ENCODE measurements at places on chromosomes 4 and X.

DNA sequence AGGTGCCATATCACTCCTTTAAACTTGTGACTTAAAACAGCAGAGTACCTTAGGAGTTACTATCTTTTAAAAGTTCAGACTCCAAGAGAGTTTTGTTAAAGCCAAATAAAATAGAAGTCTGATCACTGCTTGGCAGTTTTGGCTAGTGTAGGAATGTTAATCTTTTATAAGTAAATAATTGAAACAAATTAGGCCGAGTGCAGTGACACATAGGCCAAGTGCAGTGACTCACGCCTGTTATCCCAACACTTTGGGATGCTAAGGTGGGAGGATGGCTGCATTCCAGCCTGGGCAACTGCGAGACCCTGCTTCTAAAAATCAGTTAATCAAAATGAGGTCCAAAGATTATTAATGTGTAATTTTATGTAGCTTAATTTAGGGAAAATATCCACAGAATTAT lies 37.2 kb downstream of the WDR44 start:
- DNase-seq = no peak

DNA sequence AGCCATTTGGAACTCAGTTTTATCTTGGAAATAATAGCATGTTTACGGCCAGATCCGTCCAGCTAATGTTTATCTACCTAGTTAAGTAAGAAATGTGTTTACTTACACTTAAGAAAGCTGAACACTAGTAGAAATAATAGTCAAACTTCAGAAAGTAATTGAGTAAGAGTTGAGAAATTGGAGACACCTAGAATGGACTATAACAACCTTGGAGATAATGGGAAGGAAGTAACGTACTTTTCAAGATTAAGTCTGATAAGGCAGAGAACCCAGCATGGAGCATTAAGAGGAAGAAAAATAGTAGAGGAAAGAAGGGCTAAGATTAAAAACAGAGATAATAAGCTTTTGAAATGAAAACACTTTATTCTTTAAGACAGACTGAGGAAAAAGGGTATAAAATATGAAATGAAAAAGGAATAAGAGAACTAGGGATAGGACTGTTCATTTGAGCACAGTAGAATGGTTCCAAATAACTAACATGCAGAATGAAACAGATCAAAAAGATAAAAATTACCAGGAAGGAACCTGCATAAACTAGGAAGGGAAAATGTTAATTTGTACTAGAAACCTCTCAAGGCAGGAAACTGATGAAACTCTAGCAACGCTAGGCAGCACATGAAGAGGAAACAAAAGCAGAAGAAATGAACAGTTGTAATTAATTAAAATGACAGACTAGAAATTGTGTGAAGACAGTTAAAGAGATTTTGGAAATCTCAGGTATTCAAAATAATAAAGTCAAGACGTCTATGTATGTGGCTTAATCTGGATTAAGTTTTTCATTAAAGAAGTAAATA lies 71.7 kb downstream of the FBXW7 start:
- DNase-seq = no peak

DNA sequence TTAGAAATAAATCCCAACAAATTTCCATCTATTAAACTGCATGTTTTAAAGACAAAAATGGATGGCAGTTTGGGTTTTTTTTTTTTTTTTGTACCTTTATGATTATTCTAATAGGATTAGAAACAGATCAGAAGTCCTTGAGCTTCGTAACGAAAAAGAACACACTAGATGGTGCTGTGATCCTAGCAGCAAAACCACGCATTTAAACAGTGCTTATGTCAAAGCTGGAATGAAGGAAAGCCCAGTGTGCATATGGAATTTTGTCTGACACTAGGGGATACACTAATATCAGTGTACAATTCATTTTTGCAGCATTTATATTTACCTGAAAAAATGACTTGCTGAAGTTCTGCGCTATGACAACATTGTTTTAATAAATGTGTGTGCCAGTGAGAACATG lies 229.1 kb downstream of the VEGFC start:
- no peak for DNase-seq

DNA sequence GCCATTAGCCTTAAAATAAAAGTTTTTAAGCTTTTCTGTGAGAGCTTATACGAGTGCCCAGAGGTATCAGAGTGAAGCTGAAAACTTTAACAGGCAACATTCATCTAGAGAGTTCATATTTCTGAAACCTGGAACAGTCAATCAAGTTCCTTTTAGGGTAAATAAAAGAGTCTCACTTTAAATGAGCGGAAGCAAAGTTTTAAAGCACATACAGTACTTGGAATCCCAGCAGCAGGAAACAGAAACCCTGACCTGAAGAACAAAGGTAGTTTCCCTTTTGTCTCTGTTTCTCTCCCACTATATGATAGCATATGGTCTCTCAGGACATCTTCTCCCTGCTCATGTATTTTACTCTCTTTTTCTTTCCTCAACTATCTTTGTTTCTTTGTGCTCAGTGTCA lies 153.0 kb downstream of the ASB9 start:
- DNase-seq = no peak

- DNase-seq = no peak
These were observed 48.5 kb upstream of the DDX60 start for GRCh38 chr4:168367065-168367464.

GRCh38 chr4:90215286-90215685 lies 88.1 kb downstream of the CCSER1 start:
- no peak for DNase-seq

DNA sequence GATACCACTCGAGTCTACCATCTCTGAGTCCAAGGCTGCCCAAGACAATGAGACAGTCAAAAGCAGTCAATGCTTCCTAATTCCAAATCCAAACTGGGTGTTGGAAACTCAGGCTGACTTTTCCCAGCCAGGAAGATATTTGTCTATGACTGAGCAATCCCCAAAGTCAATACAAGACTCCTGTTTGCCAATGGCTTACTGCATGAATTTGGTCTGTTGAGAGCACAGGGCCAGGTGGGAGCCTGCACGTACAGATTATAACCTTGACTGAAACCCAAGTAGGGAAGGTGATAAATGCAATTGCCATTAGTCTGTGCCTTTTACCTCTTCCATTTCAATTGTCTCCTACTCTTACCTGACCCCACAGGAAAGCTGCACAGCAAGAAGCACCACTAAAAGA lies 72.6 kb upstream of the PPARGC1A start:
- DNase-seq = peak; percentile 30

DNA sequence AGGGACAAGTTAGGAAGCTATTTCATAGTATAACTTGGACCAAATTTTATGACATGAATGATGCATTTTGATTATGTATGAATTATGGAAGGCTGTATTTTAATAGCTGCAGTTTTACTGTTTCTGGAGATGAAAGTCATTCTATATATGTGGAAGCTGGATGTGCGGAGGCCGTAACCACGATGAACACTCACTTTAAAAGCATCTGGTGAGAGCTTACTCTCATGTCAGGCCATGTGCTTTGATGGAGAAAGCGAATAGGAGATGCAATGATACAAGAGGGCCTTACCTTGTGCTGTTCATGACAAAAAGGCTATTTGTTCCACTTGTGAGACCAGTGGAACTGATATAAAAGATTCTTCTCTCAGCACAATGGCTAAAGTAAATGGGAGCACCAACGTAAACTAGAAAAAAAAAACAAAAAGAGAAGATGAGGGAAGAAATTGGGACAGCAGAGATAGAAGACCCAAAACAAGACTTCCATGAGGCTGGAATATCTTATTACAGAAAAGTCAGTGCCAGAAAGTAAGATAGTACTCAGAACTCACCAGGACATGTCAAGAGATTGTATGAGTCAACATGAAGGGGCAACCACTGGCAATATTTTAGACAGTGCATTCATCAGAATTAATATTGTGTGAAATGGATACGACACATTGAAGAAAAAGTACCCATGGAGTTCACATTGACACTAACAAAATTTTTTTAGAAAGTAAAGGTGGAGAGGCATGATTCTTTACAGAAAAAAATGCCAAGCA lies 63.3 kb upstream of the GAB1 start:
- DNase-seq = no peak

Measured in NCI-H2081 treated with DMSO at 0.1 percent for 48 hours (cell line).